CD4-positive, alpha-beta T cell treated with Interferon alpha-2 for 1 hour (primary cell): ENCODE measurements at places on chromosomes 6 and 20.
A peak's percentile ranks its signal among the peaks of the same experiment; 100 is the strongest.

- DNase-seq = no peak
Measured at GRCh38 chr6:158764183-158764849, 54.9 kb downstream of the EZR start.

DNA sequence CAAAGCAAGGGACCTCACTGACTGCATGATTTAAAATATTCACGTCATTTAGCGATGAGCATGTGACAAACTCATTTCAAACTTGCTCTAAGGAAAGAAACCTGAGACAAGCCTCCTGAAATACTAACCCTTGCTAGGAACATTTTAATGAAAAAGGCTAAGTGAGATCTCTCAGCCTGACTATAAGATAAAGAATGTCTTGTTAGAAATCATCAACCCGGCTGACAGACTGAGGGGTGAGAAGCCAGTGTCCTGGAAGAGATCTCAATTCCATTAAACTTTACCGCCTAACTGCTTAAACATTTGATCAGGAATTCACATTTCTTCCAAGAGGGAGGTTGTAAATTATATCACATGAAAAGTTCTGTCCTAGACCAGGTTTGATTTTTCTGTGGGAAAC lies 274.8 kb upstream of the EXOC2 start:
- no peak for DNase-seq

- no peak for DNase-seq
Measured at GRCh38 chr6:124995645-124996325, 33.5 kb downstream of the RNF217 start.

DNA sequence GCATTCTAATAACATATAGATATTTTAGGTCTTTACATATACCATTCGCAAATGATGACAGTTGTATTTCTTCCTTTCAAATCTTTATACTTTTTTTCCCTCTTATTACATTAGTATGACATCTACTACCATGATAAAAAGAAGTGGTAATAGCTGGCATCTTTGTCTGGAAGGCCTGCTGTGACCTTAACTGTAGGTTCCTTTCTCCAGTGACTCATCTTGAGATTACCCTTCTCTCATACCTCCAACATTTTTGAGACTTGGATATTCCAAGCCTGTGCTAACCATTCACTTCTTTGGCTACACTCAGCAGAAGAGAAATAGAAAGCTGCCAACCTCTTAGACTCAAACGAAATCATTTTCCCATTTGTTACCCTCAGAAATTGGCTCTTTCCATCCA lies 30.3 kb downstream of the ZKSCAN8 start:
- no peak for DNase-seq

GRCh38 chr20:58697201-58697866 lies 4.7 kb downstream of the NPEPL1 start:
- no peak for DNase-seq

GRCh38 chr20:1890469-1891262 lies 4.5 kb upstream of the SIRPA start:
- DNase-seq = no peak

GRCh38 chr6:105994118-105994590 lies 92.0 kb upstream of the PRDM1 start:
- DNase-seq = peak; percentile 56

DNA sequence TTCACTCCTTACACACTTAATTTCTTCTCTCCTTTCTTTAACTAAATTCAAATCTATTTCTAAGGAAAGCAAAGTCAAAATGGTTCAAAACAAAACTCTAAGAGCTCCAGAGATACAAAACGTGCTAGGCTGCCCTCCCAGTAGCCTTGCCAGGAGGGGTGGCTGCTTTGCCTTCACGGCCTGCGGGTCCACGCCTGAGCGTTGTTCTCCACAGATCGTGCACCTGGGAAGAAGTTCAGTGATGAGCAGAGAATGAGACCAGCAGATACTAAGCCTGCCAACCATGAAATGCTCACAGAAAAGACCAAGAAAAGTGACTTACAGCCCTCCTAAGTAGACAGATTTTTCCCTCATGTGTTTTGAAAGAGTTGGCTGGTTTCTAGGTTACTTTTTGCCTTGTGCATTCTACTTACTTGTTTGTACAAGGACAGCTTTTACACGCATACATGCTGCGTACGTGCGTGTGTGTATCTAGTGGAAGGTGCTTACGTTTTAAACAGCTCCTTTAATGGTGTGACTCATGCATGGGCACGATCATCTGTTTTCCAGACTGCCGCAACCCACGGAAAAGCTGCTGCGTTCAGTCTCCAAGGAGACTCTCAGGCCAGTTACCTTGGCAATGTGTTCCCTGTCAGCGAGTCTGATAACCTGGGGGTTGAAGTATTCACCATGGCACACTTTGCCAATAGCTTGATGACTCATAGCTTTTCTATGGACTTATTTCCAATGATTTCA lies 32.4 kb upstream of the PBOV1 start:
- DNase-seq = no peak

GRCh38 chr6:28922004-28922820 lies 1.6 kb downstream of the TRIM27 start:
- peak; percentile 64 for DNase-seq

DNA sequence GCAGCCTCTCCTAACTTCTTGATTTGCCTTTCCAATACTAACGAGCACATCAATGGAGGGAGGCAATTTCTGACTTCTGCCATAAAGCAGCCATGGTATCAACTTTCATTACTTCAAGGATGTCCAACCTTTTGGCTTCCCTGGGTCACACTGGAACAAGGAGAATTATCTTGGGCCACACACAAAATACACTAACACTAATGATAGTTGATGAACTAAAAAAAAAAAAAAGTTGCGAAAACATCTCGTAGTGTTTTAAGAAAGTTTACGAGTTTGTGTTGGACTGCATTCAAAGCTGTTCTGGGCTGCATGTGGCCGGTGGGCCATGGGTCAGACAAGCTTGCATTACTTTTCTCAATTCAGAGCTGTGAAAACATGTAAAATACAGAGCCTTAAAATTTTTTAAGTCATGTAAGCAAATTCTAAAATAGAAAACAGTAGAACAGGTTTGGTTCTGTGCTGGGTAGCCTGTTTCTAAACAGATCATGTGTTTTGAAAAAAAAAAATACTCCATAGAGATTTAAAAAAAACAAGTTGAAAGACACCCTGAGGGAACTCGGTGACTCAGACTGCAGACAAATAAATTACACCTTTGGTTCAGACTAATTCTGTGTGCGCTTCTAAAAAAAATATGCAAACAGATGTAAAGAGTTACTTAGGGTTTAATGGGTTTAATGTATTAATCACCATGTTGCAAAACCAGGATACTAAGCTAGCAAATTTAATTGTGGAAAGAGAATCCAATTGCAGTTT lies 43.6 kb upstream of the SLC22A23 start:
- no peak for DNase-seq

DNA sequence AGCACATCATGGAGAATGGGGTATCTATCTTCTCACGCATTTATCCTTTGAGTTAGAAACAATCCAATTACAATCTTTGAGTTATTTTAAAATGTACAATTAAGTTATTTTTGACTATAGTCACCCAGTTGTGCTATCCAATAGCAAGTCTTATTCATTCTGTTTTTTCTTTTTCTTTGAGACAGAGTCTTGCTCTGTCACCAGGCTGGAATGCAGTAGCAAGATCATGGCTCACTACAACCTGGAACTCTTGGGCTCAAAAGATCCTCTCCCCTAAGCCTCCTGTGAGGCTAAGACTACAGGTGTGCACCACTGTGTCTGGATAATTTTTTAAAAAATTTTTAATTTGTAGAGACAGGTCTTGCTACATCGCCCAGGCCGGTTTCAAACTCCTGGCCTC lies 201.5 kb upstream of the ZNF217 start:
- no peak for DNase-seq

- no peak for DNase-seq
Measured at GRCh38 chr6:15369838-15370237, 124.0 kb downstream of the JARID2 start.

- DNase-seq = no peak
Measured at GRCh38 chr6:5401845-5402738, 140.8 kb downstream of the FARS2 start.

DNA sequence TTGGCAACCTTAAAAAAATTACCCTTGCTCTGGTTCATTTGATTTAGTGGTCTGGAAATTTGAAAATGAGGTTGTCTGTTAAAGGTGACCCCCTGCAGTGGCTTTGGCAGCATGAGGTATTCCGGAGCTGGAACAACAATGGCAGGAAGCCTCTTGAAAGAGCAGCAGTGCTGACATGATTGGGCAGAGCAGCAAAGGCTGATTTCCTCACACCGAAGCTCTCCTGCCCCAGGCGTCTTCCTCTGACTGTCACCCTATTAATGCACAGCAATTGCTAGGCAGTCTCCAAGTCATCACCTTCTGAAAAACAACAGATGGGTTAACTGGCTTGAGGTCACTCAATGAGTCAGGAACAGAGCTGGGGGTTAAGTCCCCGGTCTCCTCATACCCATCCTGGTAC lies 241.8 kb upstream of the MMS22L start:
- DNase-seq = no peak

- DNase-seq = no peak
Measured at GRCh38 chr6:47248446-47248845, 61.3 kb downstream of the TNFRSF21 start.

DNA sequence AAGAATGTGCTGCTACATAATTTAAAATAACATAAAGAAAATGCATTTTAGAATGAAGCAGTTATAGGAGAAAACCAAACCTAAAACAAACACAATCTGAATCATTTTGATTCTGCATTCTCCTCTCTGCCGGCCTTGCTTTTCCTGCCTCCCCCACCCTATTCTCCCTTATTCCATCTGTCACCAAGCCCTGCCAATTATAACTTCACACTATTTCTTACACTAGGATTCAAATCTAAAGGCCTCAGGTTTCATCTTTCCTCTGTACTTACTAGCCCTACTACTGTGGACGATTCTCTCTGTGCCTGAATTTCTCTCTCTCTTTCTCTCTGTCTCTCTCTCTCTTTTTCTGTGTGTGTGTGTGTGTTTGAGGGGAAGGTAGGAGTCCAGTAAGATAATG lies 18.7 kb upstream of the PRIM2 start:
- DNase-seq = no peak

- DNase-seq = no peak
Measured at GRCh38 chr6:24900917-24901697, 34.7 kb downstream of the RIPOR2 start.

- DNase-seq = peak; percentile 7
Measured at GRCh38 chr6:14889611-14890593, 356.0 kb upstream of the JARID2 start.

DNA sequence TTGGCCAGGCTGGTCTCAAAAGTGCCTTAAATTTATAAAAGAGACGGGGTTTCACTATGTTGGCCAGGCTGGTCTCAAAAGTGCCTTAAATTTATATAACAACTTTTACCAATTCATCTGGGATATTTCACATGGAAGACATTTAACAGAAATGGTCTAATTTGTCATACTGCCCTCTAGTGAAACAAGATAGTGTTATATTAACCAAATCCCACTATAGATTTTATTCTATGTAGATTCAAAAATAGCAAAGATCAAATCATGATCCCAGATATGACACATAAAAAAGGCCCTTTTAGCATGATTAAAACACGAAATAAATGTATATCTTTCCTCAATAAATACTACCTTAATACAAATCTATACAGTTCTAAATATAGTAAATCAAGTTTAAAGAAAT lies 102.8 kb upstream of the TFAP2D start:
- DNase-seq = no peak

- DNase-seq = peak; percentile 44
Measured at GRCh38 chr6:158715330-158716311, 65.8 kb downstream of the SYTL3 start.
